ENCODE measurements at places on chromosomes 5 and 9.

DNA sequence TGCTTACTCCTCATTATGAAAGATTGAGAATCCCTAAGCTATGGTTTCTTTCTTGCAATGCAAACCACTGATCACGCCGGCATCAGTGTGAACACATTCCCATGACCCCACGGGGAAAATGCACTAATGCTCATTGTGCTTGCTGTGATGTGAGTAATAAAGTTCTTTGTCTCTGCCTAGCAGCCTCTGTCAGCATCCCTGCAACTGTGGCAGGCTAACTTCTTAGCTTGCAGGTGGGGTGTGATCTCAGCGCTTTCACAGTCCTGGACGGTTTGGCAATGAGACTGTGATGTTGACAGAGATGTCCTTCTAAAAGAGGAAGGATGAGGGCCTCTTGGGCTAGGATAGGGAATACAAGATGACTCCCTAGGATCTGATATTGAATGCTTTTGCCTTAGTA lies 1218.7 kb downstream of the EFNA5 start:
- DNase-seq = no peak

DNA sequence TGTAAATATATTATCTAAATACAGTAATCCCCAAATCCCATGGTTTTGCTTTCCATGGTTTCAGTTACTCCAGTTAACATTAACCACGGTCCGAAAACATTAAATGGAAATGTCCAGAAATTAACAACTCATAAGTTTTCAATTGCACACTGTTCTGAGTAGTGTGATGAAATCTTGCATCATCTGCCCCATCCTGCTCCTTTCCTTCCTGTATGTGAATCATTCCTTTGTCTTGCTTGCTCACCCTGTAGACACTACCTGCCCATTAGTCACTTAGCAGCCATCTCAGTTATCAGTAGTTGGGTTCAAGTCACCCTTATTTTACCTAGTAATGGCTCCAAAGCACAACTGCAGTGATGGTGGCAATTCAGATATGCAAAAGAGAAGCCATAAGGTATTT lies 1568.5 kb upstream of the WWC1 start:
- peak; percentile 6 for DNase-seq

DNA sequence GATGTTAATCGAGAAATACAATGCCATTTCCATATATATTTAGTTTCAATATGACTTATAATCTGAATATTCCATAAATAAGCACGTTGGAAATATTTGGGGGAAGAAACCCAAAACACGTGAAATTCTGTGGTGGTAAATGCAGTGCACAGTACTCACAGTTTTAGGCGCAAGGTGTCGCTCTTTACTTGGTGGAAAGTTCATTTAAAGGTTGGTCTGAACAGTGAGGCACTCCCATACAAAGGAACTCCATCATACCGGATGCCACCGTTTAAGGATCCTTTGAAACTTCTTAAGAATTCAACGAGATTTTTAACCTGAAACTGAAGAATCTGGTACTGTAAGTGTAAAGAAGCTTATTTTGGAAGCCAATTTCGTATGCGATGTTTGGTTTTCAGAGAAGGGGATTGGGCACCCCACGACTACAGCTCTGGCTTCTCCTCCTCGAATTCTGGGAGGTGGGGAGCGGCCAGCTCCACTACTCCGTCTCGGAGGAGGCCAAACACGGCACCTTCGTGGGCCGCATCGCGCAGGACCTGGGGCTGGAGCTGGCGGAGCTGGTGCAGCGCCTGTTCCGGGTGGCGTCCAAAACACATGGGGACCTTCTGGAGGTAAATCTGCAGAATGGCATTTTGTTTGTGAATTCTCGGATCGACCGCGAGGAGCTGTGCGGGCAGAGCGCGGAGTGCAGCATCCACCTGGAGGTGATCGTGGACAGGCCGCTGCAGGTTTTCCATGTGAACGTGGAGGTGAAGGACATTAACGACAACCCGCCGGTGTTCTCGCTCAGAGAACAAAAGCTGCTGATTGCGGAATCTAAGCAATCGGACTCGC lies at the start of gene PCDHA11:
TSS of gene PCDHA11 (plus strand) at position 237 of the 834 bp plus-strand sequence. CDS start at position 384, 147 bp downstream.
- no peak for DNase-seq

DNA sequence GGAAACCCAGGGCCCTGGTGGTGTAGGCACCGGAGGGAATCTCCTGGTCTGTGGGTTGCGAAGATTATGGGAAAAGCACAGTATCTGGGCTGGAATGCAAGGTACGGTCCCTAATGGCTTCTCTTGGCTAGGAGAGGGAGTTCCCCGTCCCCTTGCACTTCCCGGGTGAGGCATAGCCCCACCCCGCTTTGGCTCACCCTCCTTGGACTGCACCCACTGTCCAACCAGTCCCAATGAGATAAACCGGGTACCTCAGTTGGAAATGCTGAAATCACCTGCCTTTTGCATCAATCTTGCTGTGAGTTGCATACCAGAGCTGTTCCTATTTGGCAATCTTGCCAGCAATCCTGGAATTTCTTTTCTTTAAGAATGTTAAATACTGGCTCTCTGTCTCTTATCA lies 1429.1 kb downstream of the MAT2B start:
- no peak for DNase-seq

GRCh38 chr5:77971776-77972468 lies 195.8 kb upstream of the TBCA start:
- no peak for DNase-seq

DNA sequence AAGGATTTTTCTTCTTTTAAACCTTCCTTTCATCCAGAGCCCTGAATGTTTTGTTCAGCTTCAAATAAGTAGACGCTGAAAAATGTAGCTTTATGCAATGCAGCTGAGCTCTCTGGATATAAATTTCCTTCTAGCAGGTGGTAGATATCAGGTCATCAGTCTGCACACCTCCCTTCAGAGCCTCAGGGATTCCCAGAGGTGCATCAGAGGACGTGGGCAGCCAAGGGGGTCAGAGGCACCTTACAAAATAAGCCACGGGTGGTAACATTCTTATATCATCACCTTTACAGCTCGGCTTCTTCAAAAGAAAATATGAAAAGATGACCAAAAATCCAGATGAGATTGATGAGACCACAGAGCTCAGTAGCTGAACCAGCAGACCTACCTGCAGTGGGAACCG lies 19.3 kb downstream of the MOCS2 start:
- DNase-seq = peak; percentile 33

DNA sequence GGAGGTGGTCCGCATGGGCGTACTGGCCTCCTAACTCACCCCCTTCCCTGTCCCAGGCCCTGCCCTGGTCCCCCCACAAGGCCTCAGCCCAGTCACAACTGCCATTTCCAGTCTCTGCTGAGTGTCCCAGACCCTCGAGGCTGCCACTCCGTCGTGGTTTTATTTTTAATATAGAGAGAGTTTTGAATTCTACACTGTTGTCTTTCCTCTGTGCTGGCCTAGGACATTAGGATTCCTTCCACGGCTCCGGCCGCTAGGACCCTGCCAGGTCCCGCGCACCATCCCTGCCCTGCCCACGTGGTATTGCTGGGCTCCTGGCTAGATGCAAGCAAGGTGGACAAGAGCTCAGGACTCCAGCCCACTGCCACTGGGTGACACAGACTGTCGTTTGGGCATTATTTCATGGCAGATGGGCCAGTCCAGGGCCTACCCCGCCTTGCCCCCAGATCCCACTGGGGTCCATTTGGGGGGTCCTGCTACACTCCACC lies 53.3 kb downstream of the SAR1B start:
- no peak for DNase-seq

GRCh38 chr5:132493241-132493640 lies 2.7 kb upstream of the IRF1 start:
- no peak for DNase-seq

- DNase-seq = no peak
Observed at GRCh38 chr5:68739752-68740151, 354.1 kb upstream of the SLC30A5 start.

- DNase-seq = no peak
Observed at GRCh38 chr5:91956738-91957137, 573.6 kb upstream of the ARRDC3 start.

DNA sequence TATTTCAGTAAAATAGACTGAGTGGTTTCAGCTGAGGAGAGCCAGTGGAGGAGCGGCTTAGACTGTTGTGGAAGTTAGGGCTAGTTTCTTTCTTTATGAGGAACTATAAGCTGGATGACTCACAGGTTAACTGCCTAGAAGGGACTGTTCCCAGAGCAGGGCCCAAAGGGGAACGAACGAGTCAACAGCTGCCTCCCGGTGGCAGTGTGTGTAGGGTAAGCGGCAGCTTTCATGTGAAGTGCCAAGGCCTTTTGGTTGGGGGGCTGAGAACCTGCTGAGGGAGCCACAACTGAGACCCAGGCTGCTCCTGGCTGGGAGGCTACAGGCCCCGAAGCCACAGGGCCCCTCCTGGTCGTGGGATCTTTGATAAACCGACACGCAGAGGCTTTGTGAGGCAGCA lies 7.0 kb downstream of the SQSTM1 start:
- peak; percentile 85 for DNase-seq

GRCh38 chr5:15539951-15540350 lies 40.0 kb downstream of the FBXL7 start:
- DNase-seq = no peak
